ENCODE measurements at places on chromosomes 12 and 14.
A peak's percentile ranks its signal among the peaks of the same experiment; 100 is the strongest.

DNA sequence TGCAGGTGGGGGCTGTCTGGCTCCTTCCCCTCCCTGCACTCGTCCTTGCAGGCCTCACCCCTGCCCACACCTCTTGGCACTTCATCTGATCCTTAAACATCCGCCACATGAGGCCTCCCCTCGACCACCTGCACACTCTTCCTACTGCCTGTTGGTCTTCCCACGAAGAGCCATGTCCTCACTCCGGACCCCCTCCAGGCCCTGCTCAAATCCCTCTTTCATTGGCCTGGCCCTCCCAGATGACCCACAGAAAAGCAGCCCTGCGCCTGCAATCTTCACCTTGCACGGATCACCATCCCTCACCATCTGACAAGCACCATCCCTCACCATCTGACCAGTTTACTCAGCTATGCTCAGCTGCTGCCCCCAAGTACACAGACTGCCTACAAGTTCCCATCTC, 193.6 kb downstream of the BCL11B start:
- DNase-seq, result no peak

DNA sequence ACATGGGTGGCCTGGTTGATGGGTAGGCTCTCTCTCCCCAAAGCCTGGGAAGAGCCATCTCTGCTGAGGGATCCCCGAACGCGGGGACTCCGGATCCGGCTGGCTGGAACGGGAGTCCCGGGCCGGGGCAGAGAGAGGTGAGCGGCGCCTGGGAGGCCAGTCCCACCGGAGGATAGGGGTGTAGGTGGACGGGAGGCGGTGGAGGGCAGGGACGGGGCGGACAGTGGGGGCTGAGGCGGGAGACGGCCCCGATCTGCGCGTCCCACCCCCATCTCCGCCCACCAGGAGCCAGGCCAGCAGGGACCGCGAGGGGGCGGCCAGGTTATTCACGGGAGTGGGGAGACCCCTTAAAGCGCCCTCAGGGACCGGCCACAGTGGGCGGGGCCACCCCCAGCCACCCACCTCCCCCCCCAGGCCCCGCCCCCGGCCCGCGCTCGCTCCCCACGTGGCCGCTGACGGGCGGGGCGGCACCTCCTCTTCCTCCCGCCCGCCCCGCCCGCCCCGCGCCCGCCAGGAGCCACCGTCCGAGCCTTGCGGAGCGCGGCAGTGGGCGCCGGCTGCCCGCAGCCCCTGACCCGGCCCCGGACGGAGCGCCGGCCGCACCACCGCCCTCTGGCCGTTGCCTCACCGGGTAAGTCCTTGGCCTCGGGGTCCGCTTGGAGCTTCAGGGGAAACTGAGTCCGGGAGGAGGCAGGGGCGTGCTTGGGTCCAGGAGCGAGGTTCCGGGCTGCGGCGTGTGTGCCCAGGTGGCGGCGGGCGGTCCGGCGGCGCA, at the start of gene INF2:
TSS of gene INF2 (plus strand) at position 510 of the 772 bp plus-strand sequence. CDS start 11,748 bp downstream, outside the sequence.
- peak; percentile 90 for DNase-seq

- no peak for DNase-seq
Observed at GRCh38 chr12:27967551-27968054, 4.9 kb downstream of the PTHLH start.

GRCh38 chr14:72545411-72546311, 348.2 kb downstream of the DPF3 start:
- no peak for DNase-seq

DNA sequence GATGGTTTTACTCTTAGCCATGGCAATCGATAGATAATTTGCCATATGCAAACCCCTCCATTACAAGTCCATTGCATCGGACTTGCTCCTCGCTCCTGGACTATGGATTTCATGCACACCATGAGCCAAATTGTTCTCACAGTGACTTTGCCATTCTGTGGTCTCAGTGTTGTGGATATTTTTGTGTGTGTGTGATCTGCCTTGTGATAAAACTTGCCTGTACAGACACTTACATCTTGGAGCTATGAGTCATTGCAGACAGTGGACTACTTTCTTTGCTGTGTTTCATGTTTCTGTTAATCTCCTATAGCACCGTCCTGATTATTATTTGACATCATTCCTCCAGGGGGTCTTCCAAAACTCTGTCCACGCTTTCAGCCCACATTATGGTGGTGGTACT, 8.4 kb upstream of the OR4K13 start:
- DNase-seq, result no peak

All from iPS-NIHi11 (cell line).